ENCODE measurements at places on chromosomes 12 and 14. TPM values are rescaled to one million over a fixed set of nuclear protein-coding genes. Genes with fewer than 3 reads are reported as not detected.
A peak's percentile ranks its signal among the peaks of the same experiment; 100 is the strongest.

DNA sequence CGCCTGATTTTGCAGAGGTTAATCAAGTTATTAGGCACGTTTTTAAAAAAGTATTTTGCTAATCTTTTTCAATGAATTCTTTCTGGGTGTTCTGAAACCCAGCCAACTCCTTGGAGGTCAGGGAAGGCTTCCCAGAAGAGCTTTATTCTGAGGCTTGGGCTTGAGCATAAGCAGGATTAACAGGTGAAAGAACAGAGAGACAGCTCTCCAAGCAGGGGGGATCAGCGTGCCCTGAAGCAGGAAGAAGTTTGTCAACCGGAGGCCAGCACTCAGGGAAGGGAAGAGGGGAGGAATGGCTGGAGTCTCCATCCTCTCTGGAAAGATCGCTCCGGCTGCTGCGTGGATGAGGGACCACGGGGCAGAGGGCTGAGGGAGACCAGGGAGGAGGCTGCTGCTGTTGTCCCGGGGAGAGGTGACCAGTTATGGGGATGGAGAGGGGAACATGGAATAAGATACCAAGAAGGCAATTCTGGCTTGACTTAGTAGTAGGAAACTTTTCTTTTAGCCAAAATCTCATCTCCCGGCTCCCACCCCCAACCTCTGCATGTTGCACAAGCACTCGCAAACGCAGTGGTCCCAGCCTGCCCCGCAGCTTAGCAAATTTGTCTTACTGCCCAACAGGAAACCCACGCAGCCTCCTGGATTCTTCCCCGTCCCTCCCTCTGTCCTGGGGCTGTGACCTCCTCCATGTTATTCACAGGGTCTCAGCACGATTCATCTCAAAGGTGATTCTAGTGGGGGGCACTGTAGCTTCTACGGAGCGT lies 1.1 kb upstream of the SSH1 start:
- H3K4me3 ChIP-seq: peak overlapping the region; percentile 46
- peak overlapping the region; percentile 88 for H3K27ac ChIP-seq
- DNase-seq: peak; percentile 63
- H3K4me1 ChIP-seq: peaks cover 35% of the 10 kb centered on the region

DNA sequence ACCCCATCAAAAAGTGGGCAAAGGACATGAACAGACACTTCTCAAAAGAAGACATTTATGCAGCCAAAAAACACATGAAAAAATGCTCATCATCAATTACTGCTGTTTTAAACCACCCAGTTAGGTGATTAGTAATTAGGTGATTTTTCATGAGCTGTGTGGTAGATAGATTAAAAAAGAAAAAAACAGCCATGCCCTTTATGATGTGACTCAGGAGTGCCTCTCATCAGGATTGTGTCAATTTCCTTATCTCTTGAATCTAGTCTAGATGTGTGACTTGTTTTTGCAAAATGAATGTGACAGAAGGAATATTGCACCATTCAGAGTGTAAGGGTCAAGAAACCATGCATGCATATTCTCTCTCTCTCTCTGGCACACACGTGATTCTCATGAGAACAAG lies 5.7 kb downstream of the OR10A7 start:
- H3K27me3 ChIP-seq: no peaks in the 10 kb centered on the region
- H3K4me3 ChIP-seq: no peak overlapping the region
- no peaks in the 10 kb centered on the region for H3K4me1 ChIP-seq
- no peak for DNase-seq

GRCh38 chr14:68015356-68016254 lies 196.0 kb downstream of the RAD51B start:
- no peaks in the 10 kb centered on the region for H3K27me3 ChIP-seq
- no peaks in the 10 kb centered on the region for H3K36me3 ChIP-seq
- no peak for DNase-seq
- no peak overlapping the region for H3K27ac ChIP-seq

DNA sequence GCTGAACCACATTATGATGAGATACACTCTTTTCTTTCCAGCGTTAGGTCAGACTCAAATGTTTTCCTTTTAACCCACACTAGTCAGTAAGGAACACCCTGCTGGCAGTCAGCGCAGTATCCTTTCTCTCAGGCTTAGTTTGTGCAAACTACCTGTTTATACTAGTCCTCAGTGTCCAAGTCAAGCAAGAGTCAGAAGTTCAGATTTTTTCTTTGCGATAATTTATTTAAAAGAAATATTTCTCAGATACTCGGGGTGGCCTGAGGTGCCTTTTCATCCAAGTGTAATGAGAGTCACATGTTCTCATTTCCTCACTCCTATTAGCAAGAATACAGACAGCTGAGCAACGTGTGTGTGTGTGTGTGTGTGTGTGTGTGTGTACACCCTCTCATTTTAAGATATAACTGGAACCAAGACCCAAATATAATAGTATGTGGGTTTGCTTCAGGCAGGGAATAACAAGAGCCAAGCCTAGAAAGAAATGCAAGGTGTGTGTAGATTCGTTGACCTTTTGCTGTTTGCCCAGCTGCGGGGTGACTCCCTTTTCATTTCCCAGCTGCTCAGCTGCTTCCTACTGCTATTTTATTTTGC lies 182.7 kb downstream of the KICS2 start:
- no peaks in the 10 kb centered on the region for H3K4me1 ChIP-seq
- H3K27me3 ChIP-seq: no peaks in the 10 kb centered on the region
- peak overlapping the region; percentile 51 for H3K27ac ChIP-seq
- no peak overlapping the region for H3K4me3 ChIP-seq
- no peak for DNase-seq

DNA sequence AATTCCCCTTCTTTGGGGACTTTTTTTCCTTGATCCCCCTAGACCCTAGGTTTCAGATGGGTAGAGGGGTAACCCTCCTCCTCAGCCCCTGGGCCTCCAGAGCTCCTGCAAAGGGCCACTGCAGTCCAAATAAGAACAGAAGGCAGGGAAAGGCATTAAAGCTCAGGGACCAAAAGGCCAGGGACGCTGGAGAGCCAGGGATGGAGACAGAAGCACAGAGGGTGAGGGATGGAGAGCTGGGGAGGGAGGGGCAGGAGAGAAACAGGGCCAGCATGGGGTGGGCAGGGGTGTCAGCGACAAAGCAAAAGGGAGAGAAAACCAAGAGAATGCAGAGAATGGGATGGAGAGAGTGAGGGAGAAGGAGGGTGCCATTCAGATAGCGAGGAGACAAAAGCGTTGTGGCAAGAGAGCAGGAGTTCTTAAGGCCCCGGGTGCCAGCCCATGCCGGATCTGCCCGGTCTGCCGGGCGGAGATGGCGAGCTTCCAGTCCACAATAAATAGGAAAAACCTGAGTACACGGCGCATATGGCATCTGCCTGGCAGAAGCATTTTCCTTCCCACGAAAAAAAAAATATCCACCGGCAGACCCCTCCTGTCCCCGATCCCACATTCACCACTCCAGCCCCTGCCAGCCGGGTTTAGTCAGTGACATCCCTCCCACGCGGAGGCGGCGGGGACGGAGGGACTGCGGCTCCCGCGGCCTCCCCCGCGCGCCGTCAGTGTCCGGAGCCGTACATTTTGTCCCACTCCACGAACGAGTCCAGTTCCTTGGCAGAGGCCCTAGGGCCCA lies 28.6 kb downstream of the FIGNL2 start:
- peaks cover 23% of the 10 kb centered on the region for H3K4me1 ChIP-seq
- no peaks in the 10 kb centered on the region for H3K36me3 ChIP-seq

DNA sequence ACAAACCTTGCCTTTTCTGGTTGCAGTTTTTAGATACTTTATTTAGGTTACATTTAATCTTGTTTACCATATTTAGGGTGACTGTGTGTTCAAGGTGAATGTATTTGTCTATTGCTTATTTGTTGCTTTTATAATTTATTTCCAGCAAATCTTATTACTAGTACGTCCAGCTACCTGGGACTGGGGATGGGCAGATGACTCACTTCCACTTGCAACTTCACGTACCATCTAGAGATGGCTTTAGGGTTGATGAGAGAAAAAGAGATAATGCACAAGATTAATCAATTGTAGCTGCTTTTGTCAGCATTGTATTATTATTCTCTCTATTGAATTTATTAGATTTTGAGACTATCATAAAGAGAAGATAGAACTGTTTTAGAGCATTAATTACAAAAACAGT lies 5.1 kb downstream of the MIPOL1 start:
- no peak for DNase-seq
- peaks cover 4% of the 10 kb centered on the region for H3K4me1 ChIP-seq
- no peaks in the 10 kb centered on the region for H3K27me3 ChIP-seq
- no peak overlapping the region for H3K4me3 ChIP-seq
- H3K36me3 ChIP-seq: no peaks in the 10 kb centered on the region

- no peaks in the 10 kb centered on the region for H3K4me1 ChIP-seq
- no peak for DNase-seq
- H3K27ac ChIP-seq: no peak overlapping the region
- H3K4me3 ChIP-seq: no peak overlapping the region
- H3K36me3 ChIP-seq: no peaks in the 10 kb centered on the region
These were observed 246.3 kb downstream of the KCNC2 start for GRCh38 chr12:74963304-74963703.

DNA sequence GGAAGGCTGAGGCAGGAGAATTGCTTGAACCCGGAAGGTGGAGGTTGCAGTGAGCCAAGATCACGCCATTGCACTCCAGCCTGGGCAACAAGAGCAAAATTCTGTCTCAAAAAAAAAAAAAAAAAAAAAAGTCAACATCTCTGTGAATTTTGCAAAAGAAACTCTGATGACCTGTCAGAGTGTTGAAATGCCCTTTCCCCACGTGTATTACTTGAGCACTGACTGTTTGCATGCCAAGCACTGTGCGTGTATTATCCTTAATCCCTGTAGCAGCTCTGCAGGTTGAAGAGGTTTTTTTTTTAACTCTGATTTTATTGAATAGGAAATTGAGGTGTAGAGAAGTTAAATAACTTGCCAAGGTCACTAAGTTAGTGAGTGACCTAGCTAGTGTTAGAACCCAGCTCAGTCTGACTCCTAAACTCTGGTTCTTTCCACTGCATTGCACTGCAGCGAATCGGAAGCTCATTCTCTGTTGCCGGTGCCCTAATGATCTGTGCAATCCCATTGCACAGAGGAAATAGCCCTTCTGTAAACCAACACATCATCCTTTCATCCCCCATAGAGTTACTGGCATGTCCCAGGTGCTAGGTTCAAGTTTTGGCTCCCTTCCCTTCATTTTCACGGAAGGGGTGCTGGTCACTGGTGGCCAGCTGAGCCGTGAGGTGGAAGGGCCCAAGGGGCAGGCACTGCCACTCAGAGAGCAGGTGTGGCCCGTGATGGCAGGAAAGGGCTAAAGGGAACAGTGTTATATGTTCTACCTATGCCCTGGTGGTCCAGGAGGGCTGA lies 122.3 kb downstream of the EML1 start:
- H3K27ac ChIP-seq: no peak overlapping the region
- H3K36me3 ChIP-seq: peaks cover 49% of the 10 kb centered on the region
- no peaks in the 10 kb centered on the region for H3K4me1 ChIP-seq

- DNase-seq: no peak
- H3K4me3 ChIP-seq: no peak overlapping the region
- no peaks in the 10 kb centered on the region for H3K36me3 ChIP-seq
- H3K4me1 ChIP-seq: no peaks in the 10 kb centered on the region
- H3K27ac ChIP-seq: no peak overlapping the region
These were observed 147.4 kb downstream of the ANO2 start for GRCh38 chr12:5797661-5798060.

- no peaks in the 10 kb centered on the region for H3K36me3 ChIP-seq
- no peak overlapping the region for H3K27ac ChIP-seq
- DNase-seq: no peak
- H3K27me3 ChIP-seq: no peaks in the 10 kb centered on the region
- no peaks in the 10 kb centered on the region for H3K4me1 ChIP-seq
These were observed 32.6 kb downstream of the PPP2R5E start for GRCh38 chr14:63510538-63510937.

DNA sequence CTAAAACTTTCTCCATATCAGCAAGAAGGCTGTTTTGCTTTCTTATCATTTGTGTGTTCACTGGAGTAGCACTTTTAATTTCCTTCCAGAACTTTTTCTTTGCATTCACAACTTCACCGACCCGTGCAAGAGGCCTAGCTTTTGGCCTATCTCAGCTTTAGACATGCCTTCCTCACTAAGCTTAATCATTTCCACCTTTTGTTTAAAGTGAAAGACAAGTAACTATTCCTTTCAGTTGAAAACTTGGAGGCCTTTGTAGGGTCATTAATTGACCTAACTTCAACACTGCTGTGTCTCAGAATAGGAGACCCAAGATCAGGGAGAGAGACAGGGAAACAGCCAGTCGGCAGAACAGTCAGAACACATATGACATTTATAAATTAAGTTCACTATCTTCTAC lies 39.3 kb downstream of the BBS10 start:
- H3K36me3 ChIP-seq: no peaks in the 10 kb centered on the region
- peaks cover 8% of the 10 kb centered on the region for H3K27me3 ChIP-seq
- H3K4me3 ChIP-seq: no peak overlapping the region
- H3K4me1 ChIP-seq: no peaks in the 10 kb centered on the region

DNA sequence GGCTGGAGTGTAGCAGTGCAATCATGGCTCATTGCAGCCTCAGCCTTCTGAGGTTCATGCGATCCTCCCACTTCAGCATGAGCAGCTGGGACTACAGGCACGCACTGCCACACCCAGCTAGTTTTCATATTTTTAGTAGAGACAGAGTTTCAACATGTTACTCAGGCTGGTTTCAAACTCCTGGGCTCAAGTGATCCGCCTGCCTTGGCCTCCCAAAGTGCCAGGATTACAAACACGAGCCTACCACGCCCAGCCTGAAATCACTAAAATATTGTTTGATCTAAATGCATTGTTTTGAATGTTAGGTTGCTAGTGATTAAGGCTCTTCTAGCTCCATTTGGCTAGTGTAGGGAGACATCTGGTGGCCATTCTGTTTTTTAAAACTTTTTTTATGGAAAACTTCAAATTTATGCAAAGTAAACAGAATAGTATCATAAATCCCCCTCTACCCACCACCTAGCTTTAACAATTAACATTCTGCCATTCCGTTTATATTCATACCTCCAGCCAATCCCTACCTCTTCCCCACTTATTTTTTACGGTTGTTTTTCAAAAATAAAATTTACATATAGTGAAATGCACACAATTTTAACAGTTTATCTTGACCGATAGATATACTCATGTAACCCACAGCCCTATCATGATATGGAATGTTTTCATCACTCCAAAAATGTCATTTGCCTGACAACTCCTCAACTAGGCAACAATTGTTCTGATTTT lies 37.8 kb downstream of the MYO1H start:
- no peaks in the 10 kb centered on the region for H3K36me3 ChIP-seq
- no peak overlapping the region for H3K4me3 ChIP-seq
- H3K4me1 ChIP-seq: peaks cover 6% of the 10 kb centered on the region
- no peaks in the 10 kb centered on the region for H3K27me3 ChIP-seq
- H3K27ac ChIP-seq: no peak overlapping the region

GRCh38 chr12:85866986-85867776 lies 6.9 kb upstream of the NTS start:
- no peak overlapping the region for H3K4me3 ChIP-seq
- no peaks in the 10 kb centered on the region for H3K36me3 ChIP-seq
- no peak overlapping the region for H3K27ac ChIP-seq
- no peaks in the 10 kb centered on the region for H3K4me1 ChIP-seq
- DNase-seq: peak; percentile 52

Gene SLC25A47
- not detected for total RNA-seq

Gene WNT5B
- total RNA-seq: 4.5 TPM

Gene A2ML1
- not detected for total RNA-seq

Gene P2RX2
- total RNA-seq: not detected

Gene CLEC2A
- not detected for total RNA-seq

Gene IFI27
- total RNA-seq: 394 TPM

Gene CCDC197
- not detected for total RNA-seq

Gene GPD1
- total RNA-seq: 8.5 TPM

Measured in left lung (tissue), 14 donors.